Smooth muscle cell of the brain vasculature (primary cell): ENCODE measurements at places on chromosomes 13 and 19.

- no peak for DNase-seq
These were observed 20.0 kb downstream of the CNFN start for GRCh38 chr19:42370068-42370520.

DNA sequence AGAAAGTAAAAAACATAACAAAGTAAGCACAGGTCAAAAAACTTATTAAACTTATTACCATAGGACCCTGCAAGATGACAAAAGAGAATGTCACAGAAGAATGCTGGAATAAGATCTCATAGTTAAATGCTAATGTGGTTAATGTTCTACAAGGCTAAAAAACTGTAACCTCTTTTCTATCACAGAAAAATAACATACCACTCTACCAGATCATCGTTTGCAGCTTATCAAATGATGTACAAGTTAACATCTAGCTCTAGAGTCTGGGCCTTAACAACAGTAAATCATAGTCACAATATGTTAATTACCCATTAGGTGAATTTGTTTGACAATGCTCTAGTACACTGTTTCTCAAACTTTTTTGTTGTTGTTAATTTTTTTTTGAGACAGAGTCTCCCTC is 53.0 kb downstream of the NUFIP1 start:
- DNase-seq = no peak

GRCh38 chr13:106530980-106531481 is 4.4 kb downstream of the EFNB2 start:
- DNase-seq = no peak

DNA sequence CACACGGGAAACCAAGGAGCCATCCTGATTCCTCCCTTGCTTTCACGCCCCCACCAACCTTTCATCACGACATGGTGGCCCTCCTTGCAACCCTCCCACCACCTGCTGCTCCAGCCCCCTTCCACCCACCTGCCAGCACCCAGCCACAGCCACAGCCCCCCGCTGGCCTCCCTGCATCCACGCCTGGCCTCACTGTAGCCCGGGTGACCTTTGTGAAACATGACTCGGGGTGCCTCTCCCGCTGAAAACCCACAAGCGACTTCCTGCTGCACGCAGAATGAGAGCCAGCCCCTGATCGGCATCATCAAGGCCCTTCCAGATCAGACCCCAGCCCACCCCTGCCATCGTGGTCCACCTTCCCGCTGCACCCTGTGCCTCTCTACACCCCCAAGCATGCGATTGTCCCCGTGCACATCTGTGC is 14.9 kb downstream of the POP4 start:
- no peak for DNase-seq

- no peak for DNase-seq
These were observed 107.0 kb downstream of the SIPA1L3 start for GRCh38 chr19:38013913-38014580.

GRCh38 chr19:5068233-5069072 is 99.5 kb downstream of the KDM4B start:
- DNase-seq = no peak

DNA sequence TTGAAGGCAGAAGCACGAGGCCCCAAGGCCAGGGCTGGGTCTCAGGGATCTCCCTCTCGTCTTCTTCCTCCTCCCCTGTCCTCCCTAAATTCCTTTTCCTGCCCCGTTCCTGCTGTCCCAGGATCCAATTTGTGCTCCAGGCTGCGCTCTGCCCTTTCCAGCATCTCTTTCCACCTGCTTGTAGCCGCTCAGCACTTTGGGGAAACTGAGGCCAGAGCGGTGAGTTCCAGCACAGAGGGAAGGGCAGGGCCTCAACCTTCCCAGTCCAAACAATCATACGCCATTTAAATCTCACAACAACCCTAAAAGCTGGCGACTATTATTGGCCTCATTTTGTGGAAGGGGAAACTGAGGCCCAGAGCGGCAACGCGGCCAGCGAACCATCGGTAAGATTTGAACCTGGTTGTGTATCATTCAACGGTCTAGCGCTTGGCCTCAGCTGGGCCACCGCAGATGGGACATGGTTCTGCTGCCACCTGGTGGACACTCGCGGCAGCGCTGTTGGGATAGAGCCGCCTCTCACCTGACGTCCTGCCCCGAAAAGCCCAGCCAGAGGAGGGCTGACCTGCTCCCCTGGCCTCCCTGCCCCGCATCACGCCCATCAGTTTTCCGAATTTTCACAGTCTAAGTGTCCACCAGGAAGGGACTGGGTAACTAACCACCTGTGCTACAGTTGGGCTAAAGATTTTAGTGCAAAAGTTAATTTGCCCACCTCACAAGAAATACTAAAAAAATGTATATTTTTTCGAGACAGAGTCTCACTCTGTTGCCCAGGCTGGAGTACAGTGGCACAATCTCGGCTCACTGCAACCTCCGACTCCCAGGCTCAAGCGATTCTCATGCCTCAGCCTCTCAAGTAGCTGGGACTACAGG is 4.2 kb upstream of the RPL18A start:
- no peak for DNase-seq

- DNase-seq = no peak
These were observed 595 bp upstream of the RAB20 start for GRCh38 chr13:110562036-110562597.

DNA sequence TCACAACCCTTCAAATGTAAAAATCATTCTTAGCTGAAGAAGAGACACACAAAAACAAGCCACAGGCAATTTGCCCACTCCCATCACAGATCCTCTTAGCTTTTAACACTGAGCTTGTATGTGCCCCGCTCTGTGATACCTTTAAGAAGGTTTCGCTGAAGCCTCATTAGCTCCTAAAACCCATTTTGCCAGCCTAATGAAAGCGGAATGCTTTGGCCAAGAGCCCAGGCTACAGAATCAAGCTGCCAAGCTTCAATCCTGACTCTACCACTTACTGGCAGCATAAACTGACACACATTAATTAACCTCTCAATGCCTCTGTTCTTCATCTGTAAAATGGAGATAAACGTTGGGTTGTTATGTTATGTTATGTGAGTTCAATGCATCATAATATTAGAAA is 10.5 kb downstream of the ZNF112 start:
- DNase-seq = no peak

DNA sequence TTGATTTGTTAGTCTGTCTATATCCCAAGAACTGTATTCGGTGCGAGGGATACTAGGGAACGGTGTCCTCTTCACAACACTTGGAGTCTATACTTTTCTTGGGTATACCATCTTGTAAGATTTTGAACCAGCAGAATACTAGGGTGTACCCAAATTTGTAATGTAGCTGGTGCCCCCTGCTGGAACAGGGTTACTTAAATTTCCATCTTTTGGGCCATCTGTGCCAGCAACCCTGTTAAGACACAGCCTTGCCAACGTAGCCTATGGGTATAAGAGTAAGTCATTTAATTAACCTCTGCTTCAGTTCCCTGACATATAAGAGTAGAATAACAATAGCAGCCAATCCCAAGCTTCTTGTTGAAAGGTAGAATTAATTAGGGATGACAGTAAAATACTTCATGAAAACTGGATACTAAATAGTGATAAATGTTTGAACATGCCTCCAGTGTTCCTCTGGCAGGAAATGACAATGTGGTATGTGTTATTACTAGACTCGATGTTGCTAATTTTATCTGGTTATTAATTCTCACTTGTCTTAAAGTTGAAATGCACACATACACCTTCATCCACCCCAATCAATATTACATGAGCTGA is 607.6 kb downstream of the FGF9 start:
- peak; percentile 4 for DNase-seq

- no peak for DNase-seq
These were observed 5.0 kb downstream of the JOSD2 start for GRCh38 chr19:50505856-50506611.

DNA sequence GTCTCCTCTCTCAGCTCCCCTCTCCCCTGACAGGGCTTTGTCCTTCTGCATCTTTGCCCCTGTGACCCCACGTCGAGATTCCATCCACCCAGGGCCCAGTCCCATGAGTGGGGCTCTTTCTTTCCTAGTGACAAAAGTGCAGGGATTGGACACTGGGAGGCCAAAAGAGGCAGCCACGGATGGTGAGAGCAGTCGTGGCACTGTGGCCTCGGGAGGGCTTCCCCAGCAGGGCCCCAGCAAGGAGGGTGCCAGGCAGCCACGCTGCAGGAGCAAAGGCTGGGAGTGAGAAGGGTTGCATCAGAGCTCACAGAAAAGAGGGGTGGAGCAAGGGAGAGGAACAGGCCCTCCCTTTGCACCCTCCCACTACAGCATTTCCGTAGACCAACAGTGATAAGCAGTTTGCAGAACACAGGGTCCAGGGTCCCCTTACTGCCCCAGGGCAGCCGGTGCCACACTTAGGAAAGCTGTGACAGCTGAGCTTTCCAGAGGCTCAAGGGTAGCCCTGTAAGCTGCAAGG is 4.9 kb downstream of the ZSCAN1 start:
- DNase-seq = no peak

DNA sequence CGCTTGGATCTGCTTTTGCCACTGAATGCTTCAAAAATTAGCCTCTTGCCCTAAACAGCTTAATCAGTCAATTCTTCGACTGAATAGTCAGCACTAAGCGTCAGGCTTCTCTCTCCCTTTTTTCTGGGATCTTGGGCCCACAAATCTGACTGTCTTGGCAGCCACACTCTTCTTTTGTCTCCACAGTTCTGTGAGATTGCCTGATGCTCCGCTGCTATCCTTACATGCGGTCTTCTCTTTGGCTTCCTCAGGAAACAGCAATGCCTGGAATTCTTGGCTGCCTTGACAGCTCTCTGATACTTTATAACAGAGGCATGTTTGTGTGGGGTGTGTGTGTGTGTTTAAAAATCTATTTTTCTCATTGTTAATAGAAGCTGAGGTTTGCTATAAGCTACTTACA is 32.6 kb downstream of the ERCC5 start:
- DNase-seq = no peak
